Ovary (tissue), 10 donors: ENCODE measurements at places on chromosomes 1 and 21. TPM values are rescaled to one million over a fixed set of nuclear protein-coding genes. Genes with fewer than 3 reads are reported as not detected.

Gene ADGRL4
- 5.2 TPM for total RNA-seq

Gene AK5
- total RNA-seq, result 0.82 TPM

Gene KCNE2
- total RNA-seq, result 0.33 TPM

Gene CNN3
- 300 TPM for total RNA-seq

Gene SIM2
- not detected for total RNA-seq

Gene TMEM54
- total RNA-seq, result 13.5 TPM

Gene GPR157
- total RNA-seq, result 4.8 TPM

Gene ATP1A2
- total RNA-seq, result 7.0 TPM

- DNase-seq, result no peak
Measured at GRCh38 chr1:27394282-27394658, 1.8 kb downstream of the GPR3 start.

DNA sequence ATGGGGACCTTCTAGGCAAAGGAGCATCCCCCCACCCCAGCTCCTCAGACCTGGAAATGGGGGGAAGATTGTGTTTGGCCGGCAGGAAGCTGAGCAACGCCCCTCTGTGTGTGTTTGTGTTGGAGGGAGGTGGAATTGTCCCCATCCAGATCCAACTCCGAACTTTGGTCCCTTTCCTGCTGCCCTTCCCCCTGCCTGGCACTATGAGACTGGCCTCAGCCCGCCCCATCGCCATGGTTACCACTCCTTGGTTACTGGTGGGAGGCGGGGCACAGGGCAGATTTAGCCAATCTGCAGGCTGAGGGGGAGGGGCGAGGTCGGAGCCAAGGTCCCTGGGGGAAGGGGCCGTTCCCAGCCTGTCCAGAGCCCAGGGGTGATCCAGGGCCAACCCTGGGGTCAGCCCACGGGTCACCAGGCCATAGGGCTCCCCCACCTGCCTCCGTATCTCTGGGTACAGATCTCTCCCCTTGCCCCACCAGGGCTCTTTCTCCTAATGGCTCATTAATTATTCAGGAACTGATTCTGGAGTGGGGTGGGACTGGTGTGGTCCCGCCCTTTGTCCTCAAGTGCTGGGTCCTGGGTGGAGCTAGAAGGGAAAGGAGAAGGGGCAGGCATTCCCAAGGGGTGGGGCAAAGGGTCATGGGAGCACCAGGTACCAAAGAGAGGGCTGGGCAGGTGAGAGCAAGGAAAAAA is 15.2 kb downstream of the PTPRF start:
- DNase-seq, result peak; percentile 60

- DNase-seq, result no peak
Measured at GRCh38 chr1:3939242-3940080, 39.4 kb upstream of the C1orf174 start.

DNA sequence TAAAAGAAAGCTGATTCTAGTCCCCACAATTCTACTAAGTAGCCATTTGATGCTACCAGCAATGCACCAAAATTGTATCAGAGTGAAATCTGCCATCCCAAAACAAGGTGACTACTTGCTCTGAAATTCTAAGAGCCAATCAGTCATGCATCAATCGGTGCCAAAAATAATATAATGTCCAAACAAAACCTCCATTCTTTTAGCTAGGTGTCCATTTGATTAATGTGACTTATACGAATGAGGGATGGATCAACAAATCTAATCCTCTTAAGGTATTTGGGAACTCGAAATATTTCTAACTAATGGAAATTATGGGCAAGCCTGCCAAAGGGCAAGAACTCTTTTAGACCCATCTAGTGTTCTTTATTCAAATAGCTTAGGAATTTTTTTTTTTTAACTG is 66.4 kb upstream of the NEK2 start:
- DNase-seq, result no peak

GRCh38 chr21:44704636-44705001 is 6.8 kb downstream of the TSPEAR start:
- DNase-seq, result no peak

DNA sequence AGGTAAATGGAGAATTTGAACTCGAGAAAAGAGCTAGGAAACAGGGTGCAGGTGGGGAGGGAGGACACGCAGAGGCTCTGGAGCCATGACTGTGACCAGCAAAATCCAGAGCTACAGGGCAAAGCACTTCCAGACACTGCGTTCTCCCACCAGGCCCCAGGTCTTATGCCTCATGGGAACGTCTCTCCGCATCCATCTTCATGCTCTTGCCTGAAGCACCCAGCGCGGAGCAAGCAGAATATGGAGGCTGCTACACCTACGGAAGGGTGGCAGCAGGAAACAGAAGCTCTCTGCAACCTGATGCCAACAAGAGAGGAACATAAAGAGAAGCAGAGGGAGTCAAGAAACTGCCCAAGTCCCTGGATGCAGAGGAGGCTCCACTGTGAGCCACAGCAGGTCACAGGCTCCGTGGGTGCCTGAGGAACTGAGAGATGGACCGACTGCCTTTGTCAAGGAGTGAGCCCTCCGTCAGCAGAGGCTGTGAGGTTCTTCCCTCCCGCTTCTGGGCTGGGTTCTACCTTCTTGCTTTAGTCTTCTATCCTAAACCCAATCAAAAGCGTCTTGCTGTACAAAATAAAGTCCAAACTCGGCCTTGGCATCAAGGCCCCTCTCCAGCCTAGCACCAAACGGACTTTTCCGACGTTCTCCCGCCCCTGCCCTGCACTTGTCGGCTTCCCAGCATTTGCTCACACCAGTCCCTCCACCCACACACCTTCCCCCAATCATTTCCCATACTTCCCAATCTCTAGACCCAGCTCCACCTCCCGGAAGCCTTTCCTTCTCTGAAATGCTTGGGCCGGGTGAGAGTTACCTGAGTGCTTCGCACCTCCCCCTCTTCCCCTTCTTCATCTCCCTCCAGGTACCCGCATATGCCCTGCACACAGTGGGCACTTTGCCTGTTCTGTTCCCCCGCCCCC is 930 bp downstream of the DHCR24 start:
- peak; percentile 42 for DNase-seq

GRCh38 chr1:9075022-9075421 is 5.6 kb upstream of the SLC2A5 start:
- DNase-seq, result no peak

DNA sequence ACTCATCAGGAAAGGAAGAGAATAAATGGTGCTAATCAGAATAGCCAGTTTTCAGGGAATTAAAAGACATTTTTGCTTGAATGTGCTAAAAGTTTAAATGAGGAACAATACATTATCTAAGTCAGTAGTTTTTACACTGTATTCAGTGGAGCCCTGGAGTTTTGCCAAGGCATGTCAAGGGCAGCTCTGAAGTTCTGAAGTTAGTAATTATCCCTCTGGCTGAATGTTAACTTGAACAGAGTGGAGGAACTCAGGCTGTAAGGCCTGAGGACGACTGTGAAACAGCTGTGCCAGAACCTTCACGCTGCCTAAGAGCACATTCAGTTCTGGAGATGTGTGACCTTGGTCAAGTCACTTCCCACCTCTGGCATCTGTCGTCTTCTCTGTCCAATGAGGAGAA is 68.1 kb downstream of the EDEM3 start:
- no peak for DNase-seq

- DNase-seq, result peak; percentile 86
Measured at GRCh38 chr1:178031856-178032320, 62.0 kb upstream of the RASAL2 start.

- no peak for DNase-seq
Measured at GRCh38 chr1:87167848-87168525, 160.7 kb upstream of the LMO4 start.

- DNase-seq, result no peak
Measured at GRCh38 chr1:18978706-18979105, 22.2 kb upstream of the IFFO2 start.
